Activated naive CD4-positive, alpha-beta T cell (primary cell): ENCODE measurements at places on chromosomes 12 and 14.

- no peak for DNase-seq
Measured at GRCh38 chr12:77687321-77687720, 143.4 kb upstream of the NAV3 start.

GRCh38 chr14:69960296-69960695, 81.1 kb downstream of the SMOC1 start:
- DNase-seq: no peak

DNA sequence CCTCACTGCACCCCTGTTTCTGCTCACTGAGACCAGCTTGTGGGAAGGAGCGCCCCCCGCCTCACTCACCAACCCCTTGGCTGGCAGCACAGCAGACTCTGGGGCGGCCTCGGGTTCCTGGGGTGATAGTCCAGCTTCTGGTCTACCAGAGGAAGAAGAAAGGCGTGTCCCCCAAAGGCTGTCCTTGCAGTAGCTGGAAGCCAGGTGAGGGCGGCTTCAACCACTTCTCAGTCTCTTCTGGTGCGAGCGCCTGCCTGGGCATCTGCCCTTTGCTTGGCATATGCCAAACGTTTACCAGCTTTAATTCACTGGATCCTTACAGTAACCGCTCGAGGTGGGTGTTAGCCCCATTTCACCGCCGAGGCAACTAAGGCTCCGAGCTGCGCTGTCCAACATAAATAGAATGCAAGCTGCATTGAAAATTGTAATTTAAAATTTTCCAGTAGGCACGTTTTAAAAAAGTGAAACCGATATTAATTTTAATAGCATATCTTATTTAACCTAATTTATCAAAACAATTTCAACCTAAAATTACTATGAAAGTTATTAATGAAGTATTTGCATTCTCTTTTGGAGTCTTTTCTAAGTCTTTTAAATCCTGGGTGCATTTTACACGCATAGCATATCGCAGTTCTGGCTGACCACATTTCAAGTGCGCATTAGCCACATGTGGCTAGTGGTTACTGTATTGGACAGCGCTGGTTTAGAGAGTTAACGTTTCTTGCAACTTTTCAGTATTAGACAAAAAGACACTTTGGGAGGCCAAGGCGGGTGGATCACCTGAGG, 872 bp downstream of the FAM177A1 start:
- DNase-seq: no peak

GRCh38 chr14:74652541-74652940, 40.5 kb upstream of the LTBP2 start:
- no peak for DNase-seq

DNA sequence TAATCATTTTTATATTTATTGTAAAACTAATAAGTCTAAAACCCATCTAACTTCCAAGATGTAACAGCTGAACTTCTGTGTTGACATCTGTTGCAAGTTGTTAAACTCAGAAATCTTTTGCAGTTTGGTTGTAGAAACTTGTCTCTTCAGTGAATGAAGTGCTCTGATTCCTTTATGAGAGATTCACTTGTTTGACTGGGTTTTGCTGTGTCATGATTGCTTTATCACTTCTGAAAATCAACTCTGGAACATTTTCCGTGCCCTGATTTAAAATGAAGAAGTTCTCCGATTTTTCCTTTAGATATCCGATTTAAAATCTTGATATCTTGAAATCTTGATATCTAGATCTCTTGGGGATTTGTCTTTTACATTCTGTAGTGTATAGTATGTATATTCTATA, 65.1 kb downstream of the DIP2B start:
- DNase-seq: no peak

GRCh38 chr14:71834284-71835204, 97.7 kb upstream of the RGS6 start:
- no peak for DNase-seq

DNA sequence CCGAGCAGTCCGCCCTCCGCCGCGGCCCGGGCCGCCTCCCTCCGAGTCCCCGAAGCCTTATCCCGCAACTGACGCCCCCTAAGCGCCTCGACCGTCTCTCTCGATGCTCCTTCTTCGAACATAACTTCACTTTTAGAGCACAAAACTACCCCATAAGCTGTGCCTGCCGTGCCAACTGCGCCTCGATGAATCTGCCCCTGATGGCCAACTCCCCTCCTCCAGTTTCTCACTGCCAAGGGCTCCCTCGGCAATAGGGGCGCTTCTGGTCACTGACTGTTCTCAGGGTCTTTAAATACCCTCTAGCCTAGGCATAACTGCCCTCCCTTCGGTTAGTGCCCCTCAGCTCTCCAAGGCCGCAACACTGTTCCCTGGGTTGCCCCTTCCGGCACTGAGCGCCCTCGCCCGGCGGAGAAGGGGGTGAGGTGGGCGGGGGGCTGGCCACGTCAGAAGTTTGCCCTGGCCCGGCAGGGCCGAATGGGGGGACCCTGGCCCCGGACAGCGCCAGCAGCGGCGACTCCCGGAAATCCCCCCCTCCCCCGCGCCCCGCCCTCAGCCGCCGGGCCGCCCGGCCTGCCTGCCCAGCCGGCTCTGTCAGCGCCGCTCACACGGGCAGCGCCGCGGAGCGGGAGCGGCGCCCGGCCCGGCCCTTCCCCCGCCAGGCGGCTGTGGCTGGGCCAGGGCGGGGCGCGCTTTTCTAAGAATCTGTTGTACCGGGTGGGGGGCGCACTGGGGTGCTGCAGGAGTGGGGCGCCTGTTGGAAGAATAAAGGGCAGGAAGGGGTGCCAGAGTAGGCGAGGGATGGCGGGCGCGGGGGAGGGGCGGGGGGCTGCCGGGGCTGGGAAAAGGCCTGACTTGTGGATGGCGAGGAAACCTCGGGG, 10.6 kb downstream of the RARG start:
- no peak for DNase-seq

DNA sequence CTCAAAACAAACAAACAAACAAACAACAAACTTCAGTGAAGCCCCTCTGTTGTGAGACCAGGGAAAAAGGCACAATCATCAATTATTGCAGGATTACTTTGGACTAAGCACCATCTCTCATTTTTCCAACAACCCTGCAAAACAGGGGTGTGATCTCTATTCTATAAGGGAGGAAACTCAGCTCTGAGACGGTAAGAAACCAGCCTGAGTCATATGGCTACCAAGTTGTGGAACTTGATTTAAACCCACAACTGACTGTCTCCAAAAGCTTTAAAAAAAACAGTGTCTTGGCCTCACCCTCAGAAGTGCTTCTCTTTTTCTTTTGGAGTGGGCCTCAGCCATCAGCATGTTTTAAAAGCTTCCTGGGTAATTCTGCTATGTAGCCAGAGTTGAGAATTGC, 49.8 kb downstream of the RIN3 start:
- DNase-seq: no peak

DNA sequence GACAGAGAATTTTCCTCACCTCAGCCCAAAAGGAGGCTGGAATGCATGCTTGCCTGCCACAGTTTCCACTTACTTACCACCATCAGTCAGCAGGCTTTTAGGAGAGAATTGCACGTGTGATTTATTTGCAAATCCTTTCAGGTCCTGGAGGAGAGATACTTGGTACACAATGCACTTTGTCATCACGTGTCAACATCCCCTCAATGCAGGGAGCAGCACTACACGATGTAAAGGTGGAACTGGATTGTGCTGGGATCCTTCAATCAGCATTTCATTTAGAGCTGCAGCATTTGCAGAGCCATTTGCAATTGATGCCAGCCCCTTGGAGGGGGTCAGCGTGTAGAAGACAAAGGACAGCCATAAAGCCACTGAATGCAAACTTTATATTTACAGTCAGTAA, 218.1 kb downstream of the GLT1D1 start:
- DNase-seq: no peak

DNA sequence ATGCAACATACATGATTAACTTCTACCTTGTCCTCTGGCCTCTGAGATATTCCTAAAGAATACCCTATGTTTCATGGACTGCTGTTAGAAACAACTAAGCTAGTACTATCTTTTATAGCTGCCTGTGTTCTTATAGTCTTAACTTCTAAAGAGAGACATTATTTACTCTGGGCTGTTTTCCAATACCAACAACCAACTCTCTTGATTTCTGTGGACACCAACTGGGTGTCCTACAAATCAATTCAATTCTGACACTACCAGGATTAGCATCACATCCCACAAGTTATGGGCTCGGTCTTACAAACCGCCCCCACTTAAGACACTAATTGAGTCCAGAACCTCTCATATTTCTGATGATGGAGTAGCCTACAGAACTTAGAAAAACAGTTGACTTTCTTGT, 8.3 kb downstream of the XPOT start:
- DNase-seq: no peak

GRCh38 chr14:64508215-64508776, 3.7 kb downstream of the ZBTB1 start:
- DNase-seq: no peak

DNA sequence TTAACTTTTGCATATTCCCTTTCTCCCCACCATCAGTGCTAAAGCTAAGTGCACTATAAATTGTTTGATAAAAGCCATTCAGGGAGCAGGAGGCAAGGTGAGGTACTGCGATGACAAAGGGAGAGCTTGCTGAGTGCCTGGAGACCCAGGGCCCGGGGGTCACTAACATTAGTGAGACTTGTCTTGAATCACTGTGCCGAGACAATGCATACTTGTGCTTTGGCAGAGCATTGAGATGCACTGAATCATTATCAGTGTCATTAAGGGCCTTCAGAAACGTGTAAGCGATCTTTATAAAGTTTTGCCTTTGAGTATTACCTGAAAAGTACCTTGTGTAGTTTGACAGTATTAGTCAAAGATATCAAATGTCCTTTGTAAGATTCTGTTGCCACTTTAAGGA, 447.5 kb downstream of the PCNX1 start:
- no peak for DNase-seq

DNA sequence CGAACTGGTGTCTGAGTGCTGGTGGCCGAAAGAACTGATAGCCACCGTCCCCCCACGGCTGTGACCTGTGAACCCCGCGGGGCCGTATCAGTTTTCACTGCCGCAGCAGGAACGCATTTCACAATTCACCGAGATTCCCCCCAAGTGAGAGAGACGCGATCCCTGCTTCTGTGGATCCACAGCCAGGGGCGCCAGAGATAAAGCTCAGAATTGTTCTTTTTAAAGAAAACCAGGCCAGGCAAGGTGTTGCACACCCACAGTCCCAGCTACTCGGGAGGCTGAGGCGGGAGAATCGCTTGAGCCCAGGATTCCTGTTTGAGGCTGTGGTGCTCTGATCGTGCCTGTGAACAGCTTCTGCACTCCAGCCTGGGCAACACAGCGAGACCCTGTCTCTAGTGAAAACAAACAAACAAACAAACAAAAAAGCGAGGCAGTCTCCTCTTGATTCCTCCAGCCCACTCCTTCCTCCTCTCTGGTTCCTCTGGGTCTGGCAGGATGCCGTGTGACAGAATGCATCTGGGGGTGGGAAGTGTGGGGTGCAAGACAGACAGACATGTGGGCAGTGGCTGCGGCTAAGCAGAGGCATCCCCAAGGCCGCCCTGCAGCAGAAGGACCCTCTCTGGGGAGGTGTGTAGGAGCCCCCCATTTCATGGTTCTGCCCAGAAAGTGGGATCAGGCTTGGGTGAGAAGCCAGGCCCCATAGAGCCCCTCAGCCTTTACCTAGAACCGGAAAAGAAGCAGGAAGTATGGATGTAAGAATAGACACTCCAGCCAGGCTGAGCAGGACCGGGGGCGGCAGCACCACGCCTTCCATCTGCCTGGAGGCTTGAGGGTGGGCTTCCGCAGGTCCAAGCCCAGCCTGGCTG, 39.2 kb upstream of the PPP1R13B start:
- DNase-seq: no peak

DNA sequence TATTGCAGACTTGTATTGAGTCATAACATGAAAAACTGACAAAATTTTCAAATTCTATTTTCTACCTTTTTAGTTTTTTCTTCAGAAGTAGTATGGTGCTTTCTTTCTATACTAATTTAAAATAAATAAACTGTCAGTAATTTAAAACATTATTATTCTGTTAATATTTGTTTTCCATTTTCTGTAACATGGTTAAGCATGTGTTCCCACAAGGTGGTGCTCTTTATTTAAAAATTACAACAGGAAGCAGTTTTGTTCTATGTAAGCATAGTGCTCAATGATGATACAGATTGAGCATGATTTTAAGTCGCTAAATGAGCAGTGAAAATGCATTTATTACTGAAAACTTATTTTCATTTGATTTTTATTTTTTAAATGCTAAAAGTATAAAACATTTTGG, 114.6 kb downstream of the PPFIA2 start:
- no peak for DNase-seq

DNA sequence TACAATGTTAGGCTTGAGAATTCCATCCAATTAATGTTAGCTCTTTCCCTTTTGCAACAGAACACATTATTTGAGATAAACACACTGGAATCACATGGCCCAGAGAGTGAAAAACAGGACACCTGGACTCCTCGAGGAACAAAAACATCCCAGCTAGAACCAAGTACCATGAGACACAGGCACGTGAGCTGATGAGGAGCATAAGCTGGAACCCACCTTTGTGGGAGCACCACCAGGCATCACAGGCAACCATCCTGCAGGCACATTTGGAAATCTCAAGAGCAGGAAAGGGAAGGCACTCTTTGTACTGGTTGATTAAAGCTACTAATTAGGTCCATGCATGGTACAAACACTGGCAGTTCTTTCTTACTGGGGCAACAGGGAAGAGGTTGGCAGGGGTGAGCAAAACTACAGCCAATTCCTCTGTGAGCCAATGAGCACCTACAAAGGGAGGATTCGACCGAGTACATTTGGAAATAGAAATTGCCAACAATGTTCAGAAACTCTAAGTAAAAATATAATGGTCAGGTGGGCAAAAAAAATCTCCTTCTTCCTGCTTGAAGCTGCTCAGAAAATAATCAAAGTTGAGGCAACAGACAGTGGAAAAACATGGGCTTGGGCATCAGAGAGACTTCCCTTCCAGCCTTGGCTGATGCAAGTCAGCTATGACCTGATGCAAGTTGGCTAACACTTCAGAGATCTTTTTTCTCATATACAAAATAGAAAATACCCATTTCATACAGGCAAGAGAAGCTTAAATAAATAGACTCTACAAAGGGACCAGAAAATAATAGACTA, 216.7 kb downstream of the NUAK1 start:
- no peak for DNase-seq

GRCh38 chr12:31834150-31834549, 105.3 kb upstream of the AMN1 start:
- DNase-seq: no peak

- no peak for DNase-seq
Measured at GRCh38 chr14:31122098-31122611, 85.4 kb downstream of the HECTD1 start.

DNA sequence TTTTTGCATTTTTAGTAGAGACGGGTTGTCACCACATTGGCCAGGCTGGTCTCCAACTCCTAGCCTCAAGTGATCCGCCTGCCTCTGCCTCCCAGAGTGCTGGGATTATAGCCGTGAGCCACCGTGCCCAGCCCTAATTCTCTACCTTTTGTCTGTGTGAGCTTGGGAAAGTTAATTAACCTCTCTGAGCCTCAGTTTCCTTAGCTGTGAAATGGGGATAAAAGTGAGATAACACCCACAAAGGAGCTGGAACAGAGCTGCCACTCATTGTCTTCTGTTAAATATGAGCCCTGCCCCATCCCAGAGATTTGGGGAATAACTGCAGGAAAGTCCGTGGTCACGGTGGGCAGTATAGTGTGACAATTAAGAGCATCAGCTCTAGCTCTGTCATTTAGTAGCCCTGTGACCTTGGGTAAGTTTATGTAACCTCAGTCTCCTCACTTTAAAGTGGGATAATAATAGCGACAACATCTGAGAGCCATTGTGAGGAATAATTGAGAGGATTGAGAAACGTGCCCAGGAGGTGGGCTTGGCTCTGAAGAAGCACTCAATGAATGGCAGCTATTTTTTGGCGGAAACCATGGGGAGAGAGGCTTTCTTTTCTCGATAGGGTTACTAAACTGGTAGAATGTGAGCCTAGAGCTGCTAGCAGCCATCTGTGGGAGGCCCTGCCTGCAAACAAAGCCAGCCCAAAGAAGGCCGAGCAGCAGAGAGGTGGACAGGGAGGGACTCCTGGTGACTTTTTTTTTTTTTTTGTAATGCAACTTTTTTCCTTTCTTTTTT, 60.8 kb upstream of the MED13L start:
- DNase-seq: no peak
